ENCODE measurements at places on chromosomes 5 and 9.
A peak's percentile ranks its signal among the peaks of the same experiment; 100 is the strongest.

DNA sequence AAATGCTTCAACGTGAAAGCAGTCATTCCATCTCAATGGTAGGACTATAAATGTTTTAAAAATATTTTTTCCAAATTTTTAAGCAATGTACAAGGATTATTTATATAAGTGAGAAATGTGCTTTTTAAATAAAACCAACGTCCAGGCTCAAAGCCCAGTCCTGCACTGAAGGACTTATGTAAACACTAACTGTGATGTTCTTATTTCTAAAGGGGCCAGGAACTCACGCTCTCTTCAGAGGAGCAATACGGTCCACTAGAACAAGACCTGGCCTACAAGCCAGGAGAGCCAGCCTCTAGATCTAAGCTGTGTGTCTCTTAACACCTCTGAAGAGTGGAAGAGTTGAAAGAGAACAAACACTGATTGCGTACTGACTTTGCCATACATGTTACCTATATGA is 12.1 kb downstream of the TTLL11 start:
- DNase-seq: peak; percentile 45

GRCh38 chr9:82934949-82935348 is 128.0 kb downstream of the RASEF start:
- peak; percentile 91 for DNase-seq

DNA sequence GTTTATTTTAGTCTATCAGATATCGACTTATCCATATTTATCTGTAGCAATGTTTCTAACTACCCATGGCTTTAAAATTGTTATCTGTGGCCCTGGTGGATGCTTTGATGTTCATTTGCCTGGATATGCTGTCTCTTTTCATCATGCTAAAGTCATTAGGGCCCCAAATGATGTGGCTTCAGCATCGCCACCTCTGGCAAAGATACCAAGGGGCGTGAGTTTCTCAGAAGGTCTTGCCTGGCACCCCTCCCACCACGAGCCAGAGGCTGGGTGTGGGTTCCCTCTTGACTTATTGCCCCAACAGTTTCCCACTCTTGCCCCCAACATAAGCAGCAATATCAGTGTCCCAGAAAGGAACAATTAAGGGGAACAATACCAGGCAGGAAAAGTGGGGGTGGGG is 5.4 kb downstream of the ROPN1L start:
- no peak for DNase-seq

DNA sequence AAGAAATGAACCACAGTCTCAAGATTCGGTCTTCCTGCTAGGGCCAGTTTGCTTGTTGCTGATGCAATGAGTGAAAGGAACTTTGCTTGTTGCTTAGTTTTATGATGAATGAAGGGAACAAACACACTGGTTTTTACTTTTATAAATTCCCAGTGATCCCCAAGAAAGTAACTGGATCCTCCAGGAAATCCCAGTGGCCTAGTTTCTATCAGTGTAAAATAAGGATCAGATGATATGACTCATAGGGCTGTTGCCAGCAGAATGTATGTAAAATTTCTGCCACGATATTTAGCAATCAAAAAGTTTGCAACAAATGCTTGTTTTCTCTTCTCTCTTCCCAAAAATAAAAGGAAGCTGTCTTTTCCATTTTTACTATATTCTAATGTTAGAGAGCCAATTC is 160.1 kb upstream of the CDKN2B start:
- no peak for DNase-seq

- DNase-seq: no peak
Observed at GRCh38 chr5:176342766-176343458, 18.7 kb downstream of the KIAA1191 start.

DNA sequence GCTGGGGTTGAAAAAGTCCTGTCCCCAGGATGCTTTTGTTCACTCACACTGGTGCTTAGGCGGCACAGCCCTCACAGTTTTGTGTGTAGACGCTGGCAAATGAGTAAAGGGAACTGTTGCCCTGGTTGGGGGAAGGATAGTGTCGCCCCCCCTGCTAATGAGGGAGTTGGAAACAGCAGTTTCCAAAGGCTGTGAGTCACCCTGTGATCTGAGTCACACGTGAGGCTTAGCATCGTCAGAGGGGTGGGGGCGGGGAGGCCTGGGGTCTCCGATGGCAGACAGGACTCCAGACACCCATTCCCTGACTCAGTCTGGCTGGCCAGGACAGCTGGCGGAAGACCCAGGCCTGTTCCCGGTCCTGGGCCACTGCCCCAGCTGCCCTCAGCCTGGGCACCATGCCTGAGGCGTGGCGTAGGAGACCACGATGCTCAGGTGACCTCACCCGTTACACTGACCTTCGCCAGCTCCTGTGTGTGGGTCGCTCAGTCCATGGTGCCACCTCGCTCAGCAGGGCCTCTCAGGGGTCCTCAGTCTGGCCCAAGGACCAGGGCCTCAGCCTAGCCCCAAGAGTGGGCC is 2.9 kb downstream of the DNAJB5 start:
- peak; percentile 22 for DNase-seq

DNA sequence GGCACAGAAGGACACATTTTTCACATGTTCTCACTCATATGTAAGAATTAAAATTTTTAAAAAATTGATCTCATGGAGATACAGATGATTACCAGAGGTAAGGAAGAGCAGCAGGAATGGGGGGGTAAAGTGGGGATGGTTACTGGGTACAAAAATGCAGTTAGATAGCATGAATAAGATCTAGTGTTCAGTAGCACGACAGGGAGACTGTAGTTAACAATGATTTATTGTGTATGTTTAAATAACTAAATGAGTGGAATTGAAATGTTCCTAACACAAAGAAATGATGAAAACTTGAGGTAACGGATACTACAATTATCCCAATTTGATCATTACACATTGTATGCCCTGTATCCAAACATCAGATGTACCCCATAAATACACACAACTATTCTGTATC is 15.2 kb upstream of the TGFBI start:
- DNase-seq: no peak

DNA sequence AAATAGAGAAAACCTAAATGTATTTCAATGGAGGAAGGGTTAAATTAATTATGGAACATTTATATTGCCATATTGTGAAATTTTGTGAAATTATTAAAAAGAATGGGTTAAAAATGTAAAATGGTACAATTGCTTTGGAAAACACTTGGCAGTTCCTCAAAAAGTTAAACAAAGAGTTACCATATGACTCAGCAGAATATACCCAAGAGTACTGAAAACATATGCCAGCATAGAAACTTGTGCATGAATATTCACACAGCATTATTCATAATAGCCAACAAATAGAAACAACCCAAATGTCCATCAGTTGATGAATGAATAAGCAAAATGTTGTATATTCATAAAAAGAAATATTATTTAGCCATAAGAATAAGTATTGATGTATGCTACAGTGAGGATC is 181.0 kb upstream of the MAST4 start:
- peak; percentile 21 for DNase-seq

GRCh38 chr9:120663380-120663779 is 50.9 kb downstream of the MEGF9 start:
- no peak for DNase-seq

DNA sequence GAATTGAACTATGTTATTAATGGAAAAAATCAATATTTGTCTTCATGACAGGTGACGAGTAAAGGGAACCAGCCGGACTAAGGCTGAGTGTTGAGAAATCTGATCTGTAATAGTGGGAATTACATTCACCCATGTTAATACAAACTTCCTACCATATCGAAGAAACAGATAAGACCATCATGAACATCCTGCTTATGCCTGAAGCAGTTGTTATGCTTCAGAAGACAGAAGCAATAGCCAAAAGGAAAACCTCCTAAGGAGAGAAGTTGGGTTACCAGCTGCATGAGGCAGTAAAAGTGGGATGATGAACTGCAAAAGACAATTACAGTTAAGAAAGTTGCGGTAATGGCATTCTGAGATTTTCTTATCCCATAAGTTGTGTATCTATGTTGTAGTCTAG is 281.5 kb downstream of the GABRB2 start:
- DNase-seq: peak; percentile 20

DNA sequence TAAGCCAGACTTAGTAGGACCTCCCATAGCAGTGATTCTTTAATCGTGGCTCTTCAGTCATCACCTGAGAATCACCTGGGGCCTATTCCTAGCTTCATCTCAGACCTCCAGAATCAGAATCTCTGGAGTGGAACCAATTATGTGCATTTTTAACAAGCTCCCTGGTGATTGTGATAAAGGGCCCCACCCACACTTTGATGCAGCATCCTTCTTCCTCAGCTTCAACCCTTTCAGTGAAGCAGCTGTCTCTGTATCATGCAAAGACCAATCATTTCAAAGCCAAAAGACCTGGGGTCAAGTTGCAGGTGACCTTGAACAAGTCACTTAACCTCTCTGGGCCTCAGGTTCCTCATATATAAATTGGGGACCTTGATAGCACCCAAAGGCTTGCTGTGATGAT is 17.1 kb downstream of the FBXO10 start:
- no peak for DNase-seq

- DNase-seq: no peak
Observed at GRCh38 chr5:123434796-123435195, 11.6 kb upstream of the CEP120 start.

All from DMS53 (cell line).